Karpas-422 (cell line): ENCODE measurements at places on chromosomes 7 and 10.

- no peak for DNase-seq
Measured at GRCh38 chr10:130363051-130363450, 226.9 kb downstream of the GLRX3 start.

DNA sequence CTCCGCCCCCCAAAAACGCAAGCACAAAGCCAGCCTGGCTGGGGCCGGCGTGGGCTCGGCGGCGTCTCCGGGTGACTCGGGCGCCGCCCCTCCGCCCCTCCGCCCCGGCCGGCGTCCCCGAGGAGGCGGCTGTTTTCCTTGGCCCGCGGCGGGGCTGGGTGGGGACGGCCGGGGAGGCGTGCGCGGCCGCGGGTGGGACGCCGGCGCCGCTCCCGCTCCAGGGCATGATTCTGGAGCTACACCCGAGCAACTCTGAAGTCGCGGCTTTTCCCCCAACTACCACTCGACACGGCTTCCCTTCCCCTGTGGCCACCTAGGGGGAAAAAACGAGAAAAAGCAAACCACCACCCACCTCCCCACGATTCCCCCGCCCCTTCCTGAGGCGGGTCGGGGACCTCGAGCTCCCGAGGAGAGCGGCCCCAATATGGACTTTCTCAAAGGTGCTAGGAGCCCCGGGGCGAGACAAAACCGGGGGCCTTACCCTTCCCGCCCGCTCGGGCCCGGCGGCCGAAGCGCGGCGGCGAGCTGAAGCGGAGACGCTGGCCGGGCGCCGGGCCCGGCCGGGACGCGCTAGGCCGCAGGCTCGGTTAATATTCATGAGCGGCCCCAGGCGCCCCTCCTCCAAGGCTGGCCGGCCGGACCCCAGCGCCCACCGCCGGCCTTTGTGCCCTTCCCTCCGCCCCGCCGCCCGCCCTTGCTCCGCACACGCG lies 856 bp downstream of the ARHGAP21 start:
- no peak for DNase-seq

GRCh38 chr7:50208378-50208982 lies 96.0 kb upstream of the IKZF1 start:
- DNase-seq = no peak

DNA sequence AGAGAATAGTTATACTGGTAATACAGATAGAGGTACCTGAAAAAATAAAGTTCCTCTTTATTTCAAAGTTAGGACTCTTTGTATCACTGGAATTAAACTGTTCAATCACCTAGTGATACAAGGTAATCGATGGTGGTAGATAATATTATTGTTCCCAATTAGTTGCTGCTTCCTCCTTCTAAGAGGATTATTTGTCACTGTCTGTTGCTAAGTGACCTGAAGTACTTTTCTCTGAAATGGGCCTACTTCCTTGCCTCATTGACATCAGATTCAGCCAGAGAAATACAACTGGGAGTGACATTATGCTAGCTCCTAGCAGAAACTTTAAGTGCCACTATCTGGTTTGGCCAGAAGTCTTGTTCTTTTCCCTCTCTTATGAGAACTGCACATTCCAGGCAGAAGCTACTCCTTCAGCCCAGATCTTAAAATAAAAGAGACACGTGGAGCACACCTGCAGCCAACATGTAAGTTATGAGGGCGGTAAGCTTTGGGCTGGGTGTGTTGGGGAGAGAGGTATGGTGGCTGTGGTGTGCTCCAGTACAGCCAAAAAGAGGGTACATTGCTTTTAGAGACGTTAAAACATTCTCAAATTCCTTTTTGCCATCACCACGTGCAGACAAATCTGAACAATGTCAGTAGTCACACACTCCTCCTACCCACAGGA lies 54.8 kb downstream of the MINDY3 start:
- no peak for DNase-seq

GRCh38 chr7:129889133-129889844 lies 63.5 kb downstream of the UBE2H start:
- DNase-seq = no peak

GRCh38 chr7:138257459-138258196 lies 181.4 kb downstream of the AKR1D1 start:
- DNase-seq = no peak

DNA sequence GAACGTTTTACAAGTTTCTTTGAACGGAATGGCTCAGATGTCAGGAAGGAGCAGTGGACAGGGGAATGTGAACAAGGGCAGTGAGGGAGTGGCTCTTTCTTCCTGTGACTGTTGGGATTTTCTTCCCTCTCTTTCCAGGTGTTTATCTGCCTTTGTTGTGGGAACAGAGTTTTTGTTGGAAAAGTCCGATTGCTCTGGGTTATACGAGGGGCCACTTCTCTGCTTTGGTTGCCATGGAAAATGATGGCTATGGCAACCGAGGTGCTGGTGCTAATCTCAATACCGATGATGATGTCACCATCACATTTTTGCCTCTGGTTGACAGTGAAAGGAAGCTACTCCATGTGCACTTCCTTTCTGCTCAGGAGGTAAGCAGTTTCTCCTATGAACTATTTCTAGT lies 41.4 kb downstream of the ZRANB1 start:
- no peak for DNase-seq

DNA sequence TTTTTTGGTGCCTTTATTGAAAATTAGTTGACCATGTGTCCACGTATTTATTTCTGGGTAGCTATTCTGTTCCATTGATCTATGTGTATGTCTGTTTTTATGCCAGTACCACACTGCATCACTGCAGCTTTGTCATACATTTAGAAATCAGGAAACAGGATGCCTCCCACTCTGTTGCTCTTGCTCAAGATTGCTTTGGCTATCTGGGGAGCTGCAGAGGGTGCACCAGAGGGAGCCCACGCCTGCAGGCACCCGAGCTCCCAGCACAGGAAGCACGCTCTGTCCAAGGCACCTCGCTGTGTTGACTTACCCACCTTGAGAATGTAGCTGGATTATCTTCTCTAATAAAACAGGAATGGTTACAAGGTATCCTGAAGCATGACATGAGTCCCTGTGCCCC lies 301.7 kb downstream of the TCERG1L start:
- peak; percentile 76 for DNase-seq

DNA sequence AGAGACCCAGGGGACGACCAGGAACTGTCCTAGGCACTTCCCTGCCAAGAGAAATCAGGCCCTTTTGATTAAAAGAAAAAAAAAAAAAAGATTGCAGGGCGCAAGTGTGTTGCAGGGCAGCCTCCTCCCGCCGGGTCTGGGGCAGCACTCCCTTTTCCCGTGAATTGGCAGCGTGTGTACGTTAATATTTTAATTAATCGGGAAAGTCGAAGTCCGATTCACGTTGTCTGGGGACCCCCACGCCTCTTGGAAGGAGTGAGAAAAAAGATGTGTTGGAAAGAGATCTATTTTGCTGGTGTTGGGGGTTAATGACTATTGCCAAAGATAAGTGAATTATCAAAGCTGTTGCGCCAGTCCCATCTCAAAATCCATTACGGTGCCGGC lies 1.3 kb upstream of the EBF3 start:
- no peak for DNase-seq

- DNase-seq = no peak
Measured at GRCh38 chr10:8600192-8600591, 545.7 kb downstream of the GATA3 start.

DNA sequence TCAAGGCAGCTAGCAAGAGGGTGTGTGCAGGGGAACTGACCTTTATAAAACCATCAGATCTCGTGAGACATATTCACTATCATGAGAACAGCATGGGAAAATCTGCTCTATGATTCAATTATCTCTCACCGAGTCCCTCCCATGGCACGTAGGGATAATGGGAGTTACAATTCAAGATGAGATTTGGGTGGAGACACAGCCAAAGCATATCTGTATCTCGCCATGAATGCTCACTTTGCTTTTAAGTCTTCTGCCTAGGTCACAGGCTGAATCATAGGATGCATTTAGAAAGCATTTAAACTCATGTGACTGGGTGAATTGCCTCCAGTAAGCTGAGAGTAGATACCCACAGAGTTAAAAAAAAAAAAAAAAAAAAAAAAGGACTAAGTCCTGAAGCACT lies 220.0 kb downstream of the AGMO start:
- no peak for DNase-seq

- DNase-seq = no peak
Measured at GRCh38 chr7:96664793-96665192, 44.9 kb downstream of the SEM1 start.

- no peak for DNase-seq
Measured at GRCh38 chr7:137535579-137535978, 192.0 kb upstream of the PTN start.

- DNase-seq = no peak
Measured at GRCh38 chr7:7773334-7774309, 55.2 kb upstream of the RPA3 start.

- peak; percentile 12 for DNase-seq
Measured at GRCh38 chr7:28984631-28985030, 26.5 kb upstream of the TRIL start.

- DNase-seq = no peak
Measured at GRCh38 chr10:129134371-129134770, 332.7 kb upstream of the MGMT start.

GRCh38 chr10:68135922-68136792 lies 26.9 kb downstream of the MYPN start:
- no peak for DNase-seq

DNA sequence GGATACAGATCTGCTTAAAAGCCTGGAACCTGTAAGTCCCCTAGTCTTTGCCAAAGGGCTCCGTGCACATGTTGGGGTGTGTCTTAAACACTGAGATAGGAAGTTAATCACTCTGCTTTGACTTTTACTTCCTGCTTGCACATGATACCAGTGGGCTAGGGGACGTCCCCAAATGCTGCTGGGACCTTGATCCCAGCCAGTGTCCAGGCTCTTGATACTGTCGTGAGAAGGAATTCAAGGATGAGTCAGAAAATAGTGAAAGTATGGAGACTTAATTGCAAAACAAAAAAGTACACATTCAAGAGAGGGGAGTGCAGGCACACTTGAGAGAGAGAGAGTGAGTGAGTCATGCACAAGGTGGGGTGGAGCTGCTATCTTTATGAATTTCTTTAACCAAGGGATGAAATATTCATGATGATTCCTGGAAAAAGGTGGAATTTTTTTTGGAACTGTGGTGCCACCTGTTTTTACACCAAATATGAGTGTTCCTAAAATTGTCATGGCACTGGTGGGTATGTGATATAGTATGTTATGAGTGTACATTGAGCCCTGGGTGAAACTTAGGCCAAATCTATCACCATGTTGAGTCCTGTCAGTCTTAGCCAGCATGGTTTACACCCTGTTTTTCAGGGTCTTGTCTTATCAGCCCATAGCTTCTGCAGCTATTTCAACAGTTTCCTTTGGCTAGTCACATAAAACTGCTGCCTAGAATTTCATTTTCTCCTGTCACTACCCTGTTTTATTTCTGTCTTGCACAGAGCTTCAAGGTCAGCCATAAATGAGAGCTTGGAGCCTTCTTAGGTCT lies 88.3 kb upstream of the CYP26C1 start:
- DNase-seq = no peak

DNA sequence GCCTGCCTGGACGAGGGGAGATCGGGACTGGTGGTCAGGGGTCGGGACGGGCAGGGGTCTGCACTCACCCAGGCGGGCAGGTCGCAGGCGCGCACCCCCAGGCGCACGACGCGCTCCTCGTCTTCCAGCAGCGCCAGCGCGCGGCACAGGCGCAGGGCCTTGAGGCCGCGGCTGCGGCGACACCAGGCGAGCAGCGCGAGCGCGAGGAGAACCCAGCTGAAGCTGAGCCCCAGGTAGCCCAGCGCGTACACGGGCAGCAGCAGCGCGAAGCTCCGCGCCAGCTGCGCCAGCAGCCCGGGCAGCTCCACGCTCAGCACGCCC lies 328 bp downstream of the ESYT2 start:
- DNase-seq = peak; percentile 94

DNA sequence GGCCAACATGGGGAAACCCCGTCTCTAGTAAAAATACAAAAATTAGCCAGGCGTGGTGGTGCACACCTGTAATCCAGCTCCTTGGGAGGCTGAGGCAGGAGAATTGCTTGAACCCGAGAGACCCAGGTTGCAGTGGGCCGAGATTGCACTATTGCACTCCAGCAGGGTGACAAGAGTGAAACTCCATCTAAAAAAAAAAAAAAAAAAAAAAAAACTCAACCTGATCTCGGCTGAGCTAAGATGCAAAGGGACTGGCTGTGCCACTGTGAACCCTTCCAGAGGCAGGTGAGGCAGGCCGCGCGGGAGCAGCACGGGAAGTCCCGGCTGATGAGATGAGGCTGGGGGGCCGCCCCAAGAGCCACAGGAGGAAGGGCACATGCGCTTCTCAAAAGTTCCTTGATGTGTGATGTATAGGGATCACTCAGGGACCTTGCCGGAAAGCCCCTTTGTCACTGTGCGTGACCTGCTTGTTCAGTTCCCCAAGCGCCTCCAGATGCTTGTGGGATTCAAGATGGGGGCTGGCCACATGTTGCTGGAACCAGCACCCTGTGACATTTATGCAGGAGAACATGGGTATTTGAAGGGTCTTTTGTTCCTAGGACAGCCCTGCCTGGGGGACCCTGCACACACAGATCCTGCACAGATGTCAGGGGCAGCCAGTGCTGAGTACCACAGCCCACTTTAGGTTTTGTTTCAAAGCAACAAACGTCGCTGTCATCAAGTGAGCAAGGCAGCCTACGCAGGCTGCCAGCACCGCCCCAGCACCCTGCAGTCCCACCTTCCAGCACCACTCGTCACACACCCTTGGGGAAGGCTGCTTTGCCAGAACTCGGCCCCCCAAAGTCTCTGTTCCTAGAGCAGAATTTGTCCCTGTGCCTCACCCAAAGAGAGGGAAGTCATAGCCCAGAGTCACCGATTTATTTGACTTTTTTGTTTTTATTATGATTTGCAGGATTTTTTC lies 74.8 kb upstream of the SH2B2 start:
- DNase-seq = no peak

- no peak for DNase-seq
Measured at GRCh38 chr7:157854066-157854891, 517.5 kb downstream of the DNAJB6 start.

GRCh38 chr7:133535308-133535707 lies 282.4 kb downstream of the EXOC4 start:
- no peak for DNase-seq

- no peak for DNase-seq
Measured at GRCh38 chr7:11177793-11178192, 204.1 kb downstream of the PHF14 start.

GRCh38 chr10:45044290-45044689 lies 43.6 kb downstream of the ZNF22 start:
- no peak for DNase-seq

DNA sequence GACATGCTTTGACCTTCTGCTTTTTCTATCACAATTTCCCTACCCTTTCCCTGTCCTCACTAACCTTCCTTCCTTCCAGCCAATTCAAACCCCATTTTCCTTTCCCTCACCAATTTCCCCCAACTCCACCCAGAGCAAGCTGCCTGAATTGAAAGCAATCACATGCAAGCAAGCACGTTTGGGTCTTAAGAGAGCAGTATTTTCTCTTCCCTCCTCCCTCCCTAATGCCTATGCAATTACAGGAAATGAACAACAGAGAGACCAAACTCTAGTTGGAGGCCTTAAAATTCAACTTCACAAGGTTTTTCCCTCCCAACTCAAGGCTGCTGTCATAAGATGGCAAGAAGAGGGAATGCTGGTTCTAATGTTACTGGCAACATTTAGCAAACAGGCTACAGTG lies 117.2 kb downstream of the MYOF start:
- no peak for DNase-seq

GRCh38 chr7:156492170-156492569 lies 148.4 kb upstream of the RNF32 start:
- DNase-seq = no peak
